ENCODE measurements at places on chromosomes 12 and 14.

GRCh38 chr14:105486163-105486973 lies at the start of gene CRIP1:
Gene CRIP1, plus strand, starts transcription at chr14:105486886. Its CDS starts 374 bp downstream, at chr14:105487260.
- DNase-seq: no peak

DNA sequence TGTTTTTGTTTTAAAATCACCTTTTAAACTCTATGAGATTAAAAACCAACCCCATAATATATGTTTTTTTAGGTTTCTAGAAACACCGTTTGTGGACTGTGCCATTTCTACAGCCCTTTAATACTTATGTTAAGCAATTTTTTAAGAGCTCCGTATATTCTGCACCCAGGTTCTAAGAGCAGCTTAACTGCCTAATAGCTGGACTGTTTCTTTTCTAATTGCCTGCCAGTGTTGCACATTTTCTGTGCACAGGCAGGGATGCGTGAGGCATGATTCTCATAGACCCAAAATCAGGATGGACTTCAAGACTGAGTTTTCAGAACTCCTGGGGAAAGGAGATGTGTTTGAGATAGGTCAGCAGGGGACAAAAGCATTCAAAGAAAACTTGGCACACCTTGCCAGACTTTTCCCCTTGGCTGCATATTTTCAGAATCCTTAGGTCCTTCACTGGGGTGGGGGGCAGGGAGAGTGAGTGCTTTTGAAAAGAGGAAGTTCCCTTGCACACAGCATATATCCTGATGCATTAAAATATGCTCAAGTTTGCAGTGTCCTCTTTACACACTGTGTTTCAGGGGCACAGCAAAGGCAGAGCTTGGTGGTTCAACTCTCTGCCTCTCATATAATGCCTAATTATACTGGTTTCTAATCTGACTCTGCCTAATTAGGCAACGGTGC lies 27.9 kb downstream of the TMEM30B start:
- no peak for DNase-seq

- DNase-seq: no peak
Observed at GRCh38 chr14:76080471-76080870, 71.3 kb upstream of the GPATCH2L start.

- no peak for DNase-seq
Observed at GRCh38 chr12:47881826-47882427, 22.9 kb downstream of the VDR start.

DNA sequence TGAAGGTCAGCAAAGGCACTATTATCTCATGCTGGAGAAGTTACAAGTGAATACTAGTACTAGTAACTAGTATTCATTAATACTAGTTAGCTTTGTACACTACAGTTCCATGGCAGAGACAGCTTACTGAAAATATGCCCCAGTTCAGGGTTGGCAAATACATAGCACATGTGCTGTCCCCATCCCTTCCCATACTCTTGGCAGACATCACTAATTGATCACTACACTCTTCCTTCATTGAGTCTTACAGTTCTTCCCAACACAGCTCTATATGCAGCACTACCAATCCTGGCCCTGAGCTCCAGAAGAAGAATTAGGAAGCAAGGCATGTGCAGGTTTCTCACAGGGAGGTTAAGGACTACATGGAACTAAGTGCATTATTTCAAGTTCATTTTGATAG lies 168.3 kb upstream of the EEA1 start:
- no peak for DNase-seq

DNA sequence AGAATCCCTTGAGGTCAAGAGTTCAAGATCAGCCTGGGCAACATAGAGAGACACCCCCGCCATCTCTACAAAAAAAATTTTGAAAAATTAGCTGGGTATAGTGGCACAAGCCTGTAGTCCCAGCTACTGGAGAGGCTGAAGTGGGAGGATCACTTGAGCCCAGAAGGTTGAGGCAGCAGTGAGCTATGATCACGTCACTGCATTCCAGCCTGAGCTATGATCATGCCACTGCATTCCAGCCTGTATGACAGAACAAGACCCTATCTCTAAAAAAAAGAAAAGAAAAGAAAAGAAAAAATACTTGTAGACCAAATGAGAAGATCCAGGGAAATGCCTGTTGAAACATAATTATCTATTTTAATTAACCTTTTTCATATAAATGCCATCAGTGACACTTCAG lies 93.8 kb upstream of the MDM1 start:
- no peak for DNase-seq

GRCh38 chr12:110059651-110060000 lies 11.3 kb upstream of the C12orf76 start:
- no peak for DNase-seq

DNA sequence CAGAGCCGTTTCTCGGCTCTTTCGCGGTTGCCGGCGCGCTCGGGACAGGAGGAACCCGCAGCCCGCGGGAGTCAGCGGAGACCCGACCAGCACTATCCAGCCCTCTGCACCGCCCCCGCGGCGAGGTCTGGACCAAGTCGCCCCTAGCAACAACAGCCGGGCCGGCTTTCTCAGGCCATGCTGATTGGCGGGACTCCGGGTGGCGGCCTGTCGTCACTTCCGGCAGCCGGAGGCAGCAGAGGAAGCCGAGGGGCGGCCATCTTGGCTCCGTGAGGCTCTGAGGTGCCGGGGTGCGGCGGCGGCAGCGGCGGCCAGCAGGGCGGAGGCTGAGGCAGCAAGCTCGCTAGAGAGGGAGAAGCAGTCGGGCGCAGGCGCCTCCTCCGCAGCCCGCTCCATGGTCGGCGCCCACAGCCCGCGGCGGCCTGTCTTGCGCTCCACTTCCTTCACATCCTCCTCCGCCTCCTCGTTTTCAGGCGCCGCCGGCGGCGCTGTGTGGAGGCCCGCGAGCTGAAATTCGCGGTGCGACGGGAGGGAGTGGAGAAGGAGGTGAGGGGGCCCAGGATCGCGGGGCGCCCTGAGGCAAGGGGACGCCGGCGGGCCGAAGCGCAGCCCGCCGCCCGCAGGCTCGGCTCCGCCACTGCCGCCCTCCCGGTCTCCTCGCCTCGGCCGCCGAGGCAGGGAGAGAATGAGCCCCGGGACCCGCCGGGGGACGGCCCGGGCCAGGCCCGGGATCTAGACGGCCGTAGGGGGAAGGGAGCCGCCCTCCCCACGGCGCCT lies at the start of gene MARK3:
TSS of gene MARK3 (plus strand) at position 264 of the 777 bp plus-strand sequence. CDS start 615 bp downstream, outside the sequence.
- DNase-seq: peak; percentile 92

- DNase-seq: peak; percentile 4
Observed at GRCh38 chr12:91109148-91109564, 2.1 kb downstream of the LUM start.

DNA sequence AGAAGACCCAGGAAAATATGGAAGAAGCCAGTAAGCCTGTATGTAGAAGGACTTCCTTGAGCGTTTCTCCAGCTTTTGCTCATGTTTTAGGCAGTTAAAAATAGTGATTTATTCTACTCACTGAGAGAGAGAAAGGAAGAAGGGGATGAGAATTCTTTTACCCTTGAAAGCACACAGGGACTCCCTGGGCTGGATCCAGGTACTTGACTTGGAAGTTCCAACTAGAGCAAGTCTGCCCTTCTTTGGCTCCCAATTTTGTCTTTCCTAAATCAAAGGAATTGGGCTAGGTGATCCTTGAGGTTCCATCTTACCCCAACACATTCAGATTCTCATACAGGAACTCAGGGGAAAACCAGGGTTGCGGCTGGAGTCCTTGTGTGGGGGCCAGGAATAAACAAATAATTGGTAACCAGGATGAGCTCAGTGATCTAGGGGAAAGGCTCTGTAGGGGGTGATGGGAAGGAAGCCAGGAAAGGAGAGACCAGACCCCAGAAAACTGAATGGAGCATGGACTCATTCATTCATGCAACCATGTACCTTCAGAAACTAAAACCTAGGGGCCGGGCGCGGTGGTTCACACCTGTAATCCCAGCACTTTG lies 11.5 kb upstream of the ITGA5 start:
- DNase-seq: no peak

- no peak for DNase-seq
Observed at GRCh38 chr12:66196806-66197205, 7.8 kb downstream of the IRAK3 start.

DNA sequence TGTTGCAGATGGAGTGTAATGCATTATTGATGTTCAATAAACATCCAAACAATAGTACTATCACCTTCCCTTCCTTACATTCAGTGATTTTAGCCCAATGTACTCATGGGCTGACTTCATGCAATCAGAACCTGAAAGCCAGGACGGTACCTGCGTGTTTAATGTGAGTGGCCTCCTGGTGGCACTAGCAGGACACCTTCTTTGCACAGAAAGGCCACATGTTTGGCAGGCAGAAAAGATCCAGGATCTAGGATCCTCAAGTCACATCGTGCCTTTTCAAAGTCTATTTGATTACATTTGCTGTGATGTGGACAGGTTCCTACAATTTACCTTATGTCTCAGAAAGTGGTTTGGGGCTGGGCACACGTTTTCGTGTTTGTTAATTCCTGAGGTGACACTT lies 82.9 kb downstream of the NEDD1 start:
- no peak for DNase-seq

DNA sequence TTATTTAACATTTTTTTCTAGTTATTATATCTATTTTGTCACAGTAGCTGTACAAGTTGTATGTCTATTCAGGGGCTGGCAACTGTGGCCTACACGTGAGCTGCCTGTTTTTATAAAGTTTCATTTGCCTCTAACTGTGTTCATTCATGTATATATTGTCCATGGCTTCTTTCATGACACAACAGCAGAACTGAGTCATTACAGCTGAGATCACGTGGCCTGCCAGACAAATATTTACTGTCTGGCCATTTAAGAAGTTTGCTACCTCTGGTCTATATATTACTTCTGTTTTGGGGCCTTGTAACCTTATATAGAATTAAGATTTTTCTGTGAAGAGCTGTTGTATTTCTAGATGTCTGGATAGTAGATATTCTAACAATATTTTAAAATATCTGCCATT lies 37.9 kb downstream of the KIAA0586 start:
- DNase-seq: no peak

DNA sequence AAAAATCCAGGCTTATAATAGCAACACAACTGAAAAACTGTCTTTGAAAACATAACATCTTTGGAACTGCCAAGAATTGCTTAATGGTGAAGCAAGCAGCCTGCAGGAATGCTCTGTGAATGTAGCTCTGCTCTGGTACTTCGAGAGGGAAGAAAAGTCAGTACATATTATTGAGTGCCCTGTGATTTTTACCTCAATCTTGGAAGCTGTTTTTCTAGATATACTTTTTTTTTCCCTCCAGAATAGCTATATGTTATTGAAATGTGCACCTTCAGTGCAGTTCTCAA lies 508.1 kb downstream of the PCNX1 start:
- no peak for DNase-seq

DNA sequence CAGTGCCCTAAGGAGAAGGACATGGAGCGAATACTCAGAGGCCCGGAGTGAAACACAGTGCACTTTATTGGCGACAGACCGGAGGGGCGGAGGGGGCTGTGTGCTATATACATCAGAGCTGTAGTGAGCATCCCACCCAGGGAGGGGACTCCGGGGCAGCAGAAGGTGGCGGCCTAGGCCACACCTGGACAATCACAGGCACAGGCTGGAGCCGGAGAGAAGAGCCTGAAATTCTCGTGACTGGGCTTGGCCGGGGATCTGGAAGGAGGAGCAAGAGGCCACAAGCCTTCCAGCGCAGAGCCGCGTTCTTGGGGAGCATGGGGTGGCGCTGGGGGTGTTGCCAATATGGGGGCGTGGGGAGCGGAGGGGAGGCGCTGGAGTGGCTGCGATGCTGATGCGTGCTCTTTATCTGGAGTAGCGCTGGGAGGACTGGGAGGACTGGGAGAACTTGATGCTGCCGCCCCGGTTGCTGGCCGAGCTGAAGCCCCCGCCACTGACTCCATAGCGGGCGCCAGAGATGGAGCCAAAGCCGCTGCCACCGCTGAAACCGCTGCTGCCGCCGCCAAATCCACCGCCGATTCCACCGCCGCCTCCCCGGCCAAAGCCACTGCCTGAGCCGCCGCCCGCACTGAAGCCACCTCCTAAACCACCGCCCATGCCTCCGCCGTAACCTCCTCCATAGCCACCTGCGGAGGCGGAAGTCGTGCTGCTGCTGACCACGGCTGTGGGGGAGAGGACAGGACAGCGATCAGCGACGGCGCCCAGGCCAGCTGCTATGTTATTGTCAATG lies 6.1 kb downstream of the KRT3 start:
- DNase-seq: no peak

DNA sequence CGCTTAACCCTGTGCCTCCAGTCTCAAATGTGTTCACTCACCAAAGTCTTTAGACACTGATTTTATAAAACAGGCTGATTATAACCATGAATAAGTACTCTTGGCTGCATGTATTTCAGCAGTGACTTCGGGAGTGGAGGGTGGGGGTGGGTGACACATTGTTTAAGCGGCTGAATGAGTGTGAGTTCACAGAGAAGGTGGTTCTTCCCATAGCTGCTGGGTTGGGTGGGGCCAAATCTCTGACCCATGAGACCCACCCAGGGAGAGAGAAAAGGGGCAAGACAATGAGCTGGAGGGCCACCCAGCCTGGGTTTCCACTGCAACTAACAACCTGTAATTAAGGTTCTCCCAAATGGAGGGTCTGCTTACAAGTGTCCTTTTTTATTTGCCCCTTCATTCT lies 96.4 kb downstream of the SYNE3 start:
- DNase-seq: no peak

DNA sequence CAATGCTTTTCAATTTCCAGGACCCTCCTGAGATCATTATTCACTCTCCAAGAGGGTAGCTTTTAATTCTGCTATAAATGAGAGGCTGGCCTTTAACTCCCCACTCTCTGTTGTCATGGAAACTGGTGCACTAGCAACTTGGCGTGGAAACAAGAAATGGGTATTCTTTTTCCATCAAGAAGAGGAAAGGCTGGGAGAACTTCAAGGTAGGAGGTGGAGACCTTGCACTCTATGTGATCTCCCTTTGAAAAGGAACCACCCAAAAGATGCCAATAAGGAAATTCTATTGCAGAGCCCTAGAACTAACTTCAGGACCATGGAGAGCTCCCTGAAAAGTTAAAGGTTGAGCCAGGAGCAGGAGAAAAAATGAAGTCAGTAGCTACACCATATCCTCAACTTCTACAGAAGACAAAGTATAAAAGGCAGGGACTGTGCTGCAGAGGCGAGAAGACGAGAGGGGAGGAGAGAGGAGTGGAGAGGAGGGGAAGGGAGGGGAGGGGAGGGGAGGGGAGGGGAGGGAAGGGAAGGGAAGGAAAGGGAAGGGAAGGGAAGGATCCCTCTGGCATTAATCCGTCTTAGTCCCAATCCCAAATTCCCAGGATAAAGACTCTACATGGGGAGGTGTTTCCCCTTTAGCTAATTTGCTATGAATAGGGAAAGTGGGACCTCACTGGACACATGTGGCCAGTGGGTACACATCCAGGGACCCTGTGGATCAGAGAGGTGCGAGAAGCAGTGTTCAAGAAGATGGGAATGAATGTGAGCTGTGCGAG lies 46.7 kb upstream of the FICD start:
- DNase-seq: no peak

Data from activated CD4-positive, CD25-positive, alpha-beta regulatory T cell (primary cell).